ENCODE measurements at places on chromosomes 1 and 21.

DNA sequence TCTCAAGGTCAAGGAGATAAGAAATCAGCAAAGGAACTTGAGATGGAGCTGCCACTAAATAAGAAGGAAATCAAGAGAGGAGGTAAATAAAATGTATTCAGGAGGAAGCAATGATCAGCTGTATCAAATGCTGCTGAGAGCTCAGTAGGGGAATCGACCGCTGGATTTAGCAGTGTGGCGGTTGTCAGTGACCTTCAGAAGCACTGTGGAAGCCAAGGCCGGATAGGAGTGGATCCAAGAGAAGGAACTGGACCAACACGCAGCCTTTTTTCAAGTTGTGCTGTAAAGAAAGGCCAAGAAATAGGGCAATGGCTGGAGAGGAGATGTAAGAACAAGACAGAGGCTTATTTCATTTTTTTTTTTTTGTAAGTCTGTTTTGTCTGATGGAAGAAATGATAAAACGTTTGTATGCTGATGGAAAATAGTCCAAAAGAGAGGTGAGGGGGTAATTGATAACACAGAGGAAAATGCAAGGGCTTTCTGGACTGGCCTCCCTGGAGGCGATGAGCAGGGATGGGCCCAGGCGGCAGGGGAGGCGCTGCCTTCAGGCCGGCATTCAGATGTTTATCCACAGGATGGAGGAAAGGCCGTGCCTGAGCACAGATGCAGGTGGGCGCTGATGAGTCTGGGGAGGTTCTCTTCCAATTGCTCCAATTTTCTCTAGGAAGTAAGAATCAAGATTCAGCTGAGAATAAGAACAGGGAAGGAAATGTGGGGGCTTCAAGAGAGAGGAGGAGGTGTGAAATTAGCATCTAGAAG lies 17.5 kb upstream of the FAM43B start:
- DNase-seq = no peak

DNA sequence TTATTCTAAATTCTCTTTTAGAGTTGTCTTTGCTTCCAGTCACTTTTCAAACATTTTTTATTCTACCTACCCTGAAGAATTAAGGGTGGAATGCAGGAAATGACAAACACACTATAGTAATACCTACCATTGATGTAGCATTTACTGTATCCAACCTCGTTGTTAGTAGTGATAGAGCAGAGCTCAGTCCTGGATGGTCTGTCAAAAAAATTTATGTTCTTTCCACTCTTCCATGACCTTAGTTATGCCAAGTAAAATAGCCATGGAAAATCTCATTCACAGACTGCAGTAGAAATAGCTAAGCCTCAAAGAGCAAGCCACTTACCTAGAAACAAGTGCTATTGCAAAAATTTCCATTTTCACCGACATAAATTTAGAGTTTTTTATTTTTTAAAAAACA lies 74.6 kb downstream of the CRB1 start:
- no peak for DNase-seq

- no peak for DNase-seq
These were observed 345.7 kb downstream of the BARHL2 start for GRCh38 chr1:90371448-90371813.

DNA sequence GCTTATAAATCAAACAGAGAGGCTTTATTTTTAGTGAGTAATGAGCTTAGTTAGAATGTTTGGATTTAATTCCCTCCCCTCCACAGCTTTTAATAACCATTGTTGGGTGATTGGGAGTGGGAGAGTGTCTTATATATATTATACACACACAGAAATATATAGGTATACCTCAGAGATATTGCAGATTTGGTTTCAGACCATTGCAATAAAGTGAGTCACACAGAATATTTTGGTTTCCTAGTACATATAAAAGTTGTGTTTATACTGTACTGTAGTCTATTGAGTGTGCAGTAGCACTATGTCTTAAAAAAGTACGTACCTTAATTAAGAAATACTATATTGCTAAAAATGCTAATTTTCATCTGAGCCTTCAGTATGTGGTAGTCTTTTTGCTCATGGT lies 44.4 kb downstream of the RPS6KC1 start:
- DNase-seq = no peak

GRCh38 chr1:239682046-239682445 lies 295.7 kb downstream of the CHRM3 start:
- no peak for DNase-seq

DNA sequence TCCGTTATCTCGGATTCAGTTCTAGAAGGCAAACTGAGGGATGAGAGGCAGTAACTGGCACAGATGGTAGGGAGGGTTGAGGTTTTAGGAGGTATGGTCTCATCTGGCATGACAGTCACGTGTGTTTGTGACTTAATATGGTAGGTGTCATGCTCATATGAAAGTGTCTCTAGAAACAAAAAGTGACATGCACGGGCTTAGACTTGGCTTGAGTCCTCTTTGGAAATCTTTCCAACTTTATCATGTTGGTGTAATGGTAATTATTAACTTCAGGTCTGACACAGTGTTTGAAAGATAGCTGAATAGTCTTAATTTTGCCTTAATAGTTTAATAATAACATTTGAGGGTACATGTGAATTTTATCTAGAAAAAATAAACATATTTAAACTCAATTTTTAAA lies 218.1 kb downstream of the FMN2 start:
- no peak for DNase-seq

DNA sequence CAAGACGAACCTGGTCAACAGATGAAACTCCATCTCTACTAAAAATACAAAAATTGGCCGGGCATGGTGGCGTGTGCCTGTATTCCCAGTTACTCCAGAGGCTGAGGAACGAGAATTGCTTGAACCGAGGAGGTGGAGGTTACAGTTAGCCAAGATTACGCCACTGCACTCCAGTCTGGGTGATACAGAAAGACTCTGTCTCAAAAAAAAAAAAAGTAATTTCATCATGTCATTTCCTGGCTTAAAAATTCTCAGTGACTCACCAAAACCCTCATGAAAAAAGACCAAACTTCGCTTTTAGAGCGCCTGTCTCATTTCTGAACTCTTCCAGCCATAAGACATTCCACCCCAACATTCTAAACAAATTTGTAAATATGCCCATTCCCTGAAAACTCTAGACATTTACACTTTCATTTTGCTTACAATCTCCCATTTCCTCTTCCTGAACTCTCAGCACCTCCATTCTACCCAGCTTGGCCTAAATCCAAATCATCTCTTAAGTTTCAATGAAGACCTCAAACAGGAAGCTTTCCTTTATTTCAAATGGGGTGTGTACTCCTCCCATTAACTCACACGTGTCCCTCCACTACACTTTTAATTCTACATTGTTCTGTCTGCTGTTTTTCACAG lies 50.5 kb upstream of the PRRC2C start:
- no peak for DNase-seq

GRCh38 chr1:202351725-202352124 lies 3.2 kb downstream of the PPP1R12B start:
- DNase-seq = no peak

GRCh38 chr1:25086518-25087079 lies 145.7 kb downstream of the SYF2 start:
- DNase-seq = no peak

DNA sequence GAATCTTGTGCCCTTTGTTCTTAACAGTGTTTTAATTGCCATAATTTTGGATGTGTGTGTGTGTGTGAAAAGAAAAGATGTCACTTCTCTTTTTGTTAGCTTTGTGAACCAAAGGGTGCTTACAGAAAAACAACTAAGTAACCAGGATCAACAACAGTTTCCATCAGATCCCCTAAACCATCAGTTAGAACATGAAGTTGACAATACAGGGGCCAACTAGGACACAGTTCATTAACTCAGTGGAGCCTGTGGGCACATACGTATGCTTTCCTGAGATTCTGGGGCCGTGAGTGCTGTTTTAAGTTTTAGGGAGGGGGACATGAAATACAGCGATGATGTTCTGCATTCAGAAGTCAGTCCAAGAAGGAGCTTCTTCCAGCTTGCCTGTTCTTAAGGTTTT lies 133.6 kb downstream of the TLR5 start:
- DNase-seq = no peak

DNA sequence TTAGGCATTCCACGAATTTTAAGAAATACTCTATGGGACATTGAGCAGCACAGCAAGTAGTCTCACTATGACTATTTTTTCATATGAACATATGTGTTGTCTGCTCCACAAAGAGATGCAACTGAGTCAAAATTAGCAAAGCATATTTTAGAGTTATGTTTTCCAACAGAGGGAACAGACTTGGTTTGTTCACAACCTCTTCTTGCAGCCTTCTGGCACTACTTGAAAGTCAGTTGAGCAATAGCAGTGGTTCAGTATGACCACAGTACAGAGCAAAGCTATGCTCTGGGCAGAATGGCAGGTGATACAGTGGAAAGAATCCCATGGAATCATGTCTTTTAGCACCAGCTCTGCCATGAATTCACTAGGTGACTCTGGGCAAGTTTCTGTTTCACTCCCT lies 5.2 kb downstream of the CCN1 start:
- no peak for DNase-seq

Measured in Peyer's patch (tissue), 4 donors.